Posterior cingulate gyrus (tissue), 11 donors: ENCODE measurements at places on chromosomes 16 and 17.

- no peak for DNase-seq
These were observed 4.6 kb downstream of the HAGH start for GRCh38 chr16:1821861-1822611.

DNA sequence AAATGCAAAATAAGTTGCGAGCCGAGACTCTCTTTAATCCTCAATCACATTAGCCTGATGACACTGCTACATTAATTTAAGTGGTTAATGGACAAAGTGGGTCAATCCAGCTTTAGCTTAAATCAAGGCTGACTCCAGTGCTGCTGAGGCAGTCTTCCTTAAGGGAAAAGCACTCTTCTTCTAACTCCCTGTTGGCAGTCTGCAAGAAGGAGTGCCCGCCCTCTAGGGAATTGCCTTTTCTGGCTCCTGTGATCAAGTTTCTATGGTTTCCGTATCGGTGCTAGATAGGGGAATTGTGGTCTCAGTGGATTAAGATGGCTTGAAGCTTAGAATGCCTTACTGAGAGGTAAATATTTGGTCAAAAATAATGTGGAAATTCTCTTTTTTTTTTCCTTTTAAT lies 41.0 kb downstream of the HS3ST3B1 start:
- no peak for DNase-seq

GRCh38 chr16:1169285-1170075 lies 16.6 kb downstream of the CACNA1H start:
- no peak for DNase-seq

DNA sequence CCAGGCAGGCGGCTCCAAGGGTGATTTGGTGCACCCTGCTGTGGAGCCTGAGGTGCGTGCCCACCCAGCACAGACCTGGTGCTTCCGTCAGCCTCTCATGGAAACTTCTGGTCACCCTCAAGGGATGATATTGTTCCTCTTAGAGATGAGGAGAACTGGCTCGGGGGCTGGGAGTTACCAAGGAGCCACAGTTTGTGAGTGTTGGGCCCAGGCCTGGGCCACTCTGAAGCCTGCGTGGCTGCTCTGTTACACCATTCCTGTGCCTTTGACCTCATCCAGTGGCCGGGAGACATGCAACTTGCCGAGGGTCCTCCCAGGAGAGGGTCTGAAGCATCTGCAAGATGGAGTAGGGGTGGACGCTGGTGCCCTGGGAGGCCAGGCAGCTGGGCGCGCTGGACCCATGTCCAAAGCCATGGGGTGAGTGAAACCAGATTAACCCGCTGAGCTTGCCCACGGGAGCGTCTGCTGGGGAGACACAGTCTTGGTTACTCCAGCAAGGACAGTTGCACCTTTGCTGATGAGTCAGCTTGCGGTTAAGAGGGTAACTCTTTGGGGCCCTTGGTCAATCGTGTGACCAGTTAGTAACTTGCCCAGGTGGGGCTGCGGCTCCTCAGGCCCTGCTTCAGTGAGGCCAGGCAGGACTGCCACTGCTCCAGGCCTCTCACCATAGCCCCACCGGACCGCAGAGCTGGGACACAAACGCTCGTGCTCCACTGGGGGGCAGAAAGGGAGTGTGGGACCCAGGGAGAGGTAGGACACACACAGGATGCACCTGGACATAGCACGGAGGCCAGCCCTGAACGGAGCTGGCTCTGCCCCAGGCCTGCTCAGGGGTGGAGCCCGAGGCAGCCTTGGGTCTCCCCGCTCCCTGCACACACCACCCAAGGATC lies 7.5 kb downstream of the C16orf90 start:
- no peak for DNase-seq

- DNase-seq, result no peak
These were observed 113.5 kb downstream of the CLEC16A start for GRCh38 chr16:11057711-11058345.

DNA sequence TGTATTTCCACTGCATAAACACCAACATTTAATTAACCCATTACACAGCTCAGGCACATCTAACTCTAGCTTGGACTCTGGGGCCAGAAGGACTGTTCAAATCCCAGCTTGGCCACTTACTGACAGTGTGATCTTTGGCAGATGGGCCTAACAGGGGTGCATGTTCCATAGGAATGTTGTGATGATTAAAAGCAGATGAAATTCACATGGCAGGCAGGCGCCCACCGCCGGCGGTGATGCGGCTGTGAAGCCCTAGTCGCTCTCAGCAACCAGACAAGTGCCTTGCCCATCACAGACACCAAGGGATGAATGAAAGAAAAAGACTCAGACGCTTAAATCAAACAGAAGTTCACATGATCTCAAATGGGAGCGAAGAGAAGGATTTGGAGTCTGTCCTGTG lies 84.6 kb upstream of the WSB1 start:
- no peak for DNase-seq

GRCh38 chr17:11720816-11721215 lies 122.5 kb downstream of the DNAH9 start:
- DNase-seq, result no peak

- DNase-seq, result no peak
These were observed 26.9 kb upstream of the HLF start for GRCh38 chr17:55237841-55238178.

GRCh38 chr17:59342681-59343131 lies 11.3 kb downstream of the YPEL2 start:
- no peak for DNase-seq

DNA sequence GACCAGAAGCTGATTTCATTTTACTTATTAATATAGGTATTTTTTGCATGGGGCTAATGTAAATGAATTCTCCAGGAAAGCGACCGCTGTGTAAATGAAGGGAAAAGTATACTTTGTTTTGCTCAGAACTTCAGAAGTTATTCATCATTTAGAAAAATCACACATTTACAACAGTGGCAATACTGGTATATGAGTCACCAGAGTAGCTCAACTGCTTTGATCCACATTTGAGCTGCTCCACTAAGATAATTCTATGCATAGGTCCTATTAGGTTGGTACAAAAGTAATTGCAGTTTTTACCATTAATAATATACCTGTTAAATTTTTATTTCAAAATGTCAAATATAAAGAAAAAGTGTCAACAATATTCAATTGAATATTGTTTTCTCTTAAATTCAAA lies 22.9 kb upstream of the DYNLRB2 start:
- no peak for DNase-seq

DNA sequence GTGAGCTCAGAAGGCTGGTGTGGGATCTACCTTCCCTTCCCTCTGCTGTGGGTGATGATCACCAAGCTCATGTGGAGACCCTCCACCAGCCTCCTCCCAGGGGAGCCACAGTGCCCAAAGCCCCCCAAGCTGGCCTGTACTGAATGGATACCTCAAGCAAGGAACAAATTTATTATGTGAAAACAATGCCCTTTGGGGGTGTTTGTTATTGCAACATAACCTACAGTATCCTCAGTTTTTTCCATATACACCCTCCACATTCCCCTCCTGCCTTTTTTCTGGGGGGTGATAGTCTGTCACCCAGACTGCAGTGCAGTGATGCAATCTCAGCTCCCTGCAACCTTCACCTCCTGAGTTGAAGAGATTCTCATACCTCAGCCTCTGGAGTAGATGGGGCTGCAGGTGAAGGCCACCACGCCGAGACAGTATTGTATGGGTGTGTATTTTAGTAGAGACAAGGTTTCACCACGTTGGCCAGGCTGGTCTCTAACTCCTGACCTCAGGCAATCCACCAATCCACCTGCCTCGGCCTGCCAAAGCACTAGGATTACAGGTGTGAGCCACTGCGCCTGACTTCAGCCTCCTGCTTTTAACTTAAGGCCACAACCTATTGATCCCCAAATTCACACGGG lies 215.9 kb downstream of the CPPED1 start:
- DNase-seq, result no peak

GRCh38 chr17:2502871-2503580 lies 8.7 kb downstream of the METTL16 start:
- DNase-seq, result no peak

- no peak for DNase-seq
These were observed 49.2 kb upstream of the ITGA2B start for GRCh38 chr17:44438636-44439035.

DNA sequence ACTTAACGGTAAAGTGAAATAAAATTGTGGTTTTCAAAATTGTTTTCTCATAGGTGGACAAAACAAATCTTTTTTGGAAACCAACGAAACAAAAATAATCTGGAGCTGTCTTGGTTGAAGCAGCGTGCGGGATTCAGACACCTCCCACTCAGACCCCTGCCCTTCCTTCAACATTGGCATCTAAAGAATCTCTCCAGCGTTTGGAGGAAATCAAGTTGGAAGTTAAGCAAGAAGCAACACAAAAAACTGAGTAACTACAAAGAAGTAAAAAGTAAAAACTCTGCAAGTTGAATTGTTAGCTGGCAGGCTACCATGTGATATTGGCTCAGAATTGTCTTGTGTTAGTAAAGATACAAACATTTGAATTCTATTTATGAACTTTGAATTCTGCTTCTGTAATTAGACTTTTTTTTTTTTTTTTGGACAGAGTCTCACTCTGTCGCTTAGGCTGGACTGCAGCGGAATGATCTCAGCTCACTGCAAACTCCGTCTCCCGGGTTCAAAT lies 361.0 kb upstream of the PMFBP1 start:
- no peak for DNase-seq
